ENCODE measurements at places on chromosomes 16 and 17.
A peak's percentile ranks its signal among the peaks of the same experiment; 100 is the strongest.

DNA sequence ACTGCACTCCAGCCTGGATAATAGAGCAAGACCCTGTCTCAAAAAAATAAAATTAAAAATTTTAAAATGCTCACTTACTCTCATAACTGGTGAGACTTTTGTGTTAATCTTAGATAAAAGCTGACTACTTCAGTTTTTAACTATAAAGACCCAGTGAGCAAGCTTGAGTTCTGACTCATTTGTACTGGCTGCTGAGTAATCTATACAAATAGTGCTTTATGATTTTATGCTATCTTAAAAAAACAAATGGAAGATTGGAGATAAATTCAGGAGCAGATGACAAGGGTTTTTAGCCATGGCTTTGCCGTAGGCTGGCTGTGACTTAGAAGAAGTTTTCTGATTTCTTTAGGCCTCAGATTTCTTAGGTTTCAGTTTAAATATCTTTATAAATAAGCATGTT, 30.5 kb downstream of the SNTB2 start:
- DNase-seq, result no peak

- DNase-seq, result no peak
Observed at GRCh38 chr16:81280393-81280792, 34.4 kb upstream of the GAN start.

GRCh38 chr16:22618842-22619241, 108.2 kb downstream of the NPIPB5 start:
- DNase-seq, result peak; percentile 22

- DNase-seq, result no peak
Observed at GRCh38 chr17:79205688-79206205, 131.1 kb downstream of the ENGASE start.

GRCh38 chr17:21301593-21302550, 17.4 kb downstream of the MAP2K3 start:
- no peak for DNase-seq

DNA sequence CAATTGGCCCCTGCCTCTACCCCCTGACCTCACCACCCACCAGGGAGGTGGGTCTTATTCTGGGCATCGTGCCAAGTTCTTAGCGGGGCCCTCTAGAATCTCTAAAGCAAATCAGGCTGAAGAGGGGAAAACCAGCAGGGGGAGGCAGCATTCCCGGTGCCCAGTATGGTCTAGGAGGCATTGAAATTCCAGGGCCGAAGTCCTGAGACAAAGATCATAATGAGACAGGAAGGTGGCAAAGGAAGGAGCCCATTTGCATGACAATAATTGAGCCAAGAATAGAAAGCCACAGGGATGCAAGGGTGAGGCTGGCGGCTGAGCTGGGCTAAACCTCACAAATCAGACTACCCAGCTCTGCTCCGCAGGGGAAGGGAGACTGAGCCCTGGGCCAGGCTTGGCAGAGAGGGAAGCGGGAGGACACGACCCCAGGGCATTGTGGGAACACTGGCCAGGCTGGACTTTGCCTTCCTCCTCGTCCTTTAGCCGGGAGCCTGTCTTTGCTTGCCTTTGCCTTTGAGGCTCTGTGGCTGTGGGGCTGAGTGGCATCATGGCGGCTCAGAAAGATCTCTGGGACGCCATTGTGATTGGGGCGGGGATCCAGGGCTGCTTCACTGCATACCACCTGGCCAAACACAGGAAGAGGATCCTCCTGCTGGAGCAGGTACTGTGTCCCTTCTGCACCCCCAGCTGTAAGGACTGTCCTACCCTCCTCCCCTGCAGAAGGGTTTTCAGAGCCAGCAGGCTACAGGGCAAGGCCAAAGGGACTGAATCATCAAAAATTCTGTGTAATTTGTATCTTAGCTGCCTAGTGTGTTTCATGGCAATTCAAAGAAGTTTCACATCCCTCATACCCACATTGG, at the start of gene PIPOX:
PIPOX (plus strand) TSS at position 463 of the 860 bp plus-strand sequence; CDS start at position 548, 85 bp downstream.
- peak; percentile 94 for DNase-seq

DNA sequence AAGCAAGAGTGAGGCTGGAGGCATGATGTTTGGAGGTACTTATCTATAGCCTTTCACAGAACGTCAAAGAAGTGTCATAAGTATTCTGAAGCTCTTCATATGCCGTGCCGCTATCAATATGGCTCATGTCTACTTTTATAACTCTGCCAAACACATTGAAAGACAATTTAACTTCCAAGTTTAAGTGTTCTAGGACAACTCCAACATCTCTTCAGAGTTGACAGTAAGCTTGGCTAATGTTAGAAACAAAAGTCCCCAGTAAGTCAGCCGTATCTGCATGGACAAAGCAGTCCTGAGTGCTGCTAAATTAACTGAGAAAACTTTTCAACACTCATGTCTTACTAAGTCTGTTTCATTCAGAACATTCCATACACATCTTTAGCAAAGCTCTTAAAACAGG, 32.2 kb downstream of the GRB2 start:
- DNase-seq, result no peak

- DNase-seq, result no peak
Observed at GRCh38 chr16:10339777-10340732, 45.8 kb upstream of the ATF7IP2 start.

- DNase-seq, result no peak
Observed at GRCh38 chr17:7667656-7668406, 17.1 kb downstream of the ATP1B2 start.

- no peak for DNase-seq
Observed at GRCh38 chr17:50088952-50089825, 6.0 kb upstream of the PDK2 start.

- DNase-seq, result no peak
Observed at GRCh38 chr17:8697323-8697741, 47.3 kb downstream of the CCDC42 start.

DNA sequence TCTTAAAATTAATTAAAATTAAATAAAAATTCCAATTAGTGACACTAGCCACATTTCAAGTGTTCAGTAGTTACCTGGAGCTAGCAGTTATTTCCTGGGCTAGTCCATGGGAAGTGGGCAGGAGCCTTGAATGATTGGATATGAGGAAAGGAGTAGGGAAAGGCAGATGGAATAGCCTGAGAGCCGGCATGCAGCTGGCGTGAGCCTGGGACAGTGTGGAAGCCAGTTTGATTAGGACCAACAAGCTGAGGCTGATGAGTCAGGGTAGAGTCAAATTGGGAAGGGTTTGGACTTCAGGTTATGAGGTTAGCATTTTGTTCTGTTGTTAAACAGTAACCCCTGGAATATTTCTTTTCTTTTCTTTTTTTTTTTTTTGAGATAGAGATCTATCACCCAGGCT, 15.3 kb upstream of the GNA13 start:
- no peak for DNase-seq

- DNase-seq, result peak; percentile 77
Observed at GRCh38 chr17:42027961-42028790, 8.3 kb downstream of the NKIRAS2 start.

- DNase-seq, result no peak
Observed at GRCh38 chr17:57574040-57574513, 171.0 kb downstream of the CCDC182 start.

DNA sequence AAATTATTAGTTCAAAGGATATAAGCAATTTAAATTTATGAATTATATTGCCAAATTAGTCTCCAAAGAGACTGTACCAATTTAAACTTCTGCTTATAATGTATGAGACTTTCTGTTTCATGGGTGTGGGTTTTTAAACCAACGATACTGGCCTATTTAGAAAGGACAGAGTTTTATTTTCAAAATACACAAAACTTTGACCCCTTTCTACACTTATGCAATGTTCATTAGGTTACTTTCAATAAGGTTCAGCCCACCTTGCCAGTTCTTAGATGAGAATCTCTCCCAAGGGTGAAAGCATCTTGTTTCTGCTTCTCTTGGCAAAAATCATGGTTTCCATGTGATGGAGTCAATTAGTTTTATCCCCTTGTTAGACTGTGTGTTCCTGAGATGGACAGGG, 84.7 kb downstream of the MYO1D start:
- no peak for DNase-seq

DNA sequence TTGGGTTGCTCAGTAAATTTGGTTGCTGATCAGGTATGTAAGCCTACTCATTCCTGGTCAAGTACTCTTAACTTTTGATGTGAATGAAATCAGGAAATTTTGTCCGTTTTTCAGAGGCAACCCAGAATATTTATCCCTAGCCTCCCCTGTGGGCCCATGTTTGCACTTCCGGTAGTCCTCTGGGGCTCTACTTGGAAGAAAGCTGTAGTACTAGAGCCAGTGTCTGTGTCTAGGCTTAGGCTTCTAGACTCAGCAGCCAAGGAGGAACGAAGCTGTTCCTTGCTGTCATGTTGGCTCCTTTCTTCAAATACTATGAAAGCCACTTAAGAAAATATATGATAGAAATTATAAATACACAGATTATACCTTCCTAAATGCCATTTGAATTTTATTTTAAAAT, 21.2 kb downstream of the ESRP2 start:
- no peak for DNase-seq

GRCh38 chr17:61400066-61400716, 548 bp downstream of the TBX2 start:
- DNase-seq, result peak; percentile 56

- no peak for DNase-seq
Observed at GRCh38 chr16:54657058-54657708, 273.5 kb upstream of the IRX5 start.

DNA sequence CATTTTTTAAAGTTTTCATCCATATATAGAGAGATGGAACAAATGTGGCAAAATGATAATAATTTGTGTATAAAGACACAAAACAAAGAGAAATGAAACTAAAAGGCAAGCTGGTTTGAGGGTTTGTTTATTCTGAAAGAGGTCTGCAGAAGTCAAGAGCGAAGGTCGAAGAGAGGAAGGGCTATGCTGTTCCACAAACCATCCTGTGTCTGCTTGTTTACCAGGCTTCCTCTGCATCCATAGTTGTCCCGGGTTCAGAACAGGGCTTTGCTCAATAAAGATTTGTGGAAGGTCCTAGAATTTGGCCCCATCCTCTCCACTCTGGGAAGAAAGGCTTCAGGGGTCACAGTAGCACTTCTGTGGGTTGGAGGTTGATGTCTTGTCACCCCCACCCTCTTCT, 2.4 kb upstream of the MARVELD3 start:
- no peak for DNase-seq

GRCh38 chr16:13435873-13436474, 484.0 kb upstream of the ERCC4 start:
- DNase-seq, result no peak

DNA sequence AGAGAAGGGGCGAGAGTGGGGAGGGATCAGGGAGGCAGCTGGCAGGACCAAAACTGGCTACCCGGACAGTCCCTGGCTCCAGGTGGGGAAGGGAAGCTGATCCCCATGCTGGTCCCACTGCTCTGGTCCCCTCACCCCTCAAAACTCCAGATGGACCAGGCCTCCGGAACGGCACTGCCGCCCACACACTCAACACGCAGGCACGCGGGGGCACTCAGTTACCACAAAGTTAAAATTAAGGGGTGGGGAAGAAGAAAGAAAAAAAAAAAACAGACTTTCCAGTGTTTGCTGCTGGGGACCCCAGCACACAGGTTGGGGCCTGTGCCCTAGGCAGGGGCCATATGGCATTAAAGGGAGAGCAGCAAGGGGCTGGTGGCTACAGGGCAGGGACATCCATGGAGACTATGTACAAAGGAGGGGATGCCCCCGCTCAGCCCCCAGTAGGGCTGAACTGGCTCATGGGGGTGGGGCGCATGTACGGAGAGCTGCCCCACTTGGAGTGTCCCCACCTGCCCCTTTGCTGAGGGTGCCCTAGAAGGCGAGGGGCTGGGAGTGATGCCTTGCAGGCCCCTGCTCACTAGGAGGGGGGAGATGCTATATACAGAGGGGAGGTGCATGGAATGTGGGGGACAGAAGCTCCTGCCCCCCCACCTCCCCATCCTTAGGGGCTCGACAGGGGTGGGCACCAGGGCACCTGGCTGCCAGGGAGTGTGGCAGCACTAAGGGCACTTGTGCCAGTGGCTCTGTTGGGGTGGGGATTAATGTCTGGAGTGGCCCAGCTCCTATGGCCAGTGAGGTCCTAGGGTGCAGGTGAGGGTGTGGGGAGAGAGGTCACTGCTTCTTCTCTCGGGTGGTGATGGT, 5.6 kb downstream of the TP53I13 start:
- DNase-seq, result no peak

GRCh38 chr17:63840591-63841349, 1.7 kb downstream of the SMARCD2 start:
- no peak for DNase-seq

GRCh38 chr17:58119491-58119890, 28.7 kb upstream of the OR4D1 start:
- DNase-seq, result no peak

GRCh38 chr17:9512323-9513168, 63.1 kb downstream of the STX8 start:
- DNase-seq, result no peak

- no peak for DNase-seq
Observed at GRCh38 chr16:58324792-58325191, 30.0 kb upstream of the PRSS54 start.

- no peak for DNase-seq
Observed at GRCh38 chr17:28500712-28501379, 5.3 kb upstream of the FOXN1 start.

- DNase-seq, result no peak
Observed at GRCh38 chr16:77171745-77172635, 19.0 kb upstream of the MON1B start.

DNA sequence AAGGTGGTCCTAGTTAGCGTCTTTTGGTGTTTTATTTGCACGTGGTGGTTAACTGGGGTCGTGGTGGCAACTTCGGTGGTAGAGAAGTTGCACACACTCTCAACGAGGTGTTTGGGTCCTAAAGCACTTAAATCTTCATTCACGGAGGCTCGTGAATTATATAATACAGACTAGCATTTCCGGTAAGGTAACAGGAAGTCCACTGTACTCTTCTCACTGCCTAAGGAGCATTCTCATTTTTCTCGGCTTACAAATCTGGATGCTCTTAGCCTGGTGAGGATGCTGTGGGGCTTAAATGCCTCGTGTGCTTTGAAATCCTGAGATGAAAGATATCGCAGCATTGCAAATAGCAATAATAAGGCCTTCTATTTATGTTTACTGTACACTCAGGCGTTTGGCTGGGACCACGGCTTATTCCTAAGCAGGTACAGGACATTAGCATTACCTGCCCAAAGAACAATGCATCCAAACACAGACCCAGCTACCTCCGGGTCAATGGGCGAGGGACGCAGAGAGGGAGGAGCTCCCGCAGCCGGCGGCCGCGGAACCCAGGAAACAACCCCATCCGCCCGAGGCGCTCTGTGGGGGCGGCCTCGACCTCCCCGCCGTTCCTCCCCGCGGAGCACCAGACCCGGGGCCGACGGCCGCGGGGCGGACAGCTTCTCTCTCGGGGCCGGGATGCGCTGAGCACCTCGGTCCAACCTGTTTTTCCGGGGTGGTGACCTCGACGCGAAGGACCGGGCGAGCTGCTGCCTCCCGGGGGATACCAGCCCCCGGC, 856 bp downstream of the DNAJA2 start:
- DNase-seq, result no peak

All from H1 (cell line).